Astrocyte of the cerebellum (primary cell): ENCODE measurements at places on chromosomes 6 and 20.

DNA sequence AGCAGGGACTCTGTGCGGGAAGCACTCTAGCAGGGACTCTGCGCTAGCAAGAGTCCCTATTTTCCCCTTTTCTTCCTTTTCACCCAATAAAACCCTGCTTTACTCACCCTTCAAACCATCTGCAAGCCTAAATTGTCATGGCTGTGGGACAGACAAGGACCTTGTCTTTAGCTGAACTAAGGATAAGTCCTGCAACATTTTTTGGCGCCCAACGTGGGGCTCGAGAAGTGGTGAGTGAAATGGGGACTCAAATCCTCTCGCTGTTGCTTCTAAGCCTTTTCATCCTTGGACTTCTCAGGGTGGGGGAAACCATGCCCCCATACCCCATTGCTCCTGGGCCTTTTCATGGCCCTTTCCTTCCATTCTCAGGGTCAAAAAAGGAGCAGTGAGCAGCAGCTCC is 46.4 kb downstream of the IMPG1 start:
- DNase-seq, result no peak

DNA sequence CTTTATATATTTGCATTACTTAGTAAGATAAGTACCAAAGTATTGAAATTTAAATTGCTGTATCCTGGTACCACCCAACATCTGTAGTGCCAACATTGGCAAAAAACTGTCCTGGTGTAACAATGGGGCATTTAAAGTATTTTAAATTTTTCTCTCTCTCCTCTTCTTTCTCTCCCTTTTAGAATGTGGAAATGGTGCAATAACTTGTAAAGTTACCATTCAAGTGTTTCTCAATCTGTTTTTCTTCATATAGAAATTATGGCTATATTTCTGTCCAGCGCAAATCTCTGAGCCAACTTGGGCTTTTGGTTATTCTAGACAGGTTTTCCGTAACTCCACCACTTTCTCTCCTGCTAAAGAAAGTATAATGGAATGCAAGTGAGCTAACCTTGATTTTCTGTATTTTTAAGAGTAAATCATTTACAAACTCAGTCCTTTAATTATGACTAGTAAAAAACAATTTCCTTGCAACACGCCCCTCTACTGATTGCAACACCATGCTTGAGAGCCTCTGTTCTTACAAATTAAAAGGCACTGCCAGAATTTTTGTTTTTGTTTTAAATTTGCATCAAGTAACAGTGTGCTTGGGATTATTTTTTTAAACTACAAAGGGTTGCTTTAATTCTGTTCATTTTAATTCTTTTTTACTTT is 324.2 kb upstream of the CITED2 start:
- DNase-seq, result no peak

DNA sequence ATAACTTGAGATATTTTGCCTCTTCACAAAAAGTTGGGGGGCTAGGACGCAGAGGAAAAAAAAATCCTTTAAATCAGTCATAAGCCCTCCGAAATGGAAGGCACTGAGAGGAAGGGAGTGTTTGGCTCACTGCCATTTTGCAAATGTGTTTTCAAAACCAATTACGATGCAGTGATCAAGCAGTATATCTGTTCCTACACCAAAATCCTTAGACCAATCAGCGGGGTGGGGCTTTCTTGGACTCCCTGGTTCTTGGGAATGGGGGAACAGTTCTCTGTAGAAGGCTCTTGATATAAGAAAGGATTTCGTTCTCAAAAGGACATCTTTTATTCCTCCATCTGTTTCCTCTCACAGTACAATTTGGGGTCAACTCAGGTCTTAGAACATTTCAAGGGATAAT is 478.6 kb upstream of the JARID2 start:
- DNase-seq, result no peak

DNA sequence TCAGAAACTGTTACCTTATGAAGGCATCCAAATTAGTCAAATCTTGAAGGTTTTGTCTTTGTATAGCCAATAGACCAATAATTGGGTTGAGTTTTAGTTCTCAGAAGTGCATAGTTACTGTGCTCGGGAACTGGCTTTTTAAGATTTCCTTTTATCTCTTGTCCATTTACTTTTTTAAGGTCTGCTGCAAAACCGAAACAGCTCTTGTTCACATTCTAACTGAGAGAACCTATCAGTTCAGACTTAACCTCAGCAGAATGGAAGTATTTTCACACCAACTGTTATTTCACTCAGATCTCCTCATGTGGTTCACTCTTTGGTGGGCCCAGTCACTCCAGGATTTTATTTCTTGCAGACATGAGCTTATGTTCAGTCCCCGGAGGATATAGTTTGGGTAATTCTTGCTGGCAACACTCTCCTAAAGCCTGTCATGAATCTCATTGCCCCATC is 55.5 kb downstream of the TPBG start:
- DNase-seq, result no peak

GRCh38 chr20:49964964-49965780 is 17.6 kb upstream of the SNAI1 start:
- DNase-seq, result no peak

- DNase-seq, result no peak
These were observed 89.4 kb downstream of the SLC24A3 start for GRCh38 chr20:19301843-19302242.

DNA sequence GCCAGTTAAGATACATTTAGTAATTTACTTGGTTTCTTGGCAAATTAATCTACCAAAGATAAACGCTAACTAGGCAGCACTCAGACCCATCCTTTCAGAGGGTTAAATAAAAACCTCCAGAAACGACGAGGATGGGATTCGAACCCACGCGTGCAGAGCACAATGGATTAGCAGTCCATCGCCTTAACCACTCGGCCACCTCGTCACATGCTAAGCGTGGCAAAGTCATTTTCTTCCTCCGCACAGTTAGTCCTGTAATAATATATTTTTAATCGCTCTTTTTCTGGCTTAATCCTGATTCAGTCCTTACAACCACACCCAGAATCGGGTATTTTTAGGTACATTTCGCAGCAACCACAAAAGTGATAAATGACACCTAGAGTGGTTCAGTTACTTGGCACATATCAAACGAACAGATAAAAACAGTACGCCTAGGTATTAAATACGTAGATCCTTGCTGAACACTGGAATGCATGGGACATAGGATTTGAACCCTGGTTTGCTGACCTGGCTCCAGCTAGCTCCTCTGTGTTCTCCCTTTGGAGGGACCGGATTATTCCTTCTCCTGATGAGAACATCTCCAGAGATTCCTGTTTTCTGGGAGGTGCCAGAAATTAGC is 71.6 kb downstream of the GPX5 start:
- no peak for DNase-seq

DNA sequence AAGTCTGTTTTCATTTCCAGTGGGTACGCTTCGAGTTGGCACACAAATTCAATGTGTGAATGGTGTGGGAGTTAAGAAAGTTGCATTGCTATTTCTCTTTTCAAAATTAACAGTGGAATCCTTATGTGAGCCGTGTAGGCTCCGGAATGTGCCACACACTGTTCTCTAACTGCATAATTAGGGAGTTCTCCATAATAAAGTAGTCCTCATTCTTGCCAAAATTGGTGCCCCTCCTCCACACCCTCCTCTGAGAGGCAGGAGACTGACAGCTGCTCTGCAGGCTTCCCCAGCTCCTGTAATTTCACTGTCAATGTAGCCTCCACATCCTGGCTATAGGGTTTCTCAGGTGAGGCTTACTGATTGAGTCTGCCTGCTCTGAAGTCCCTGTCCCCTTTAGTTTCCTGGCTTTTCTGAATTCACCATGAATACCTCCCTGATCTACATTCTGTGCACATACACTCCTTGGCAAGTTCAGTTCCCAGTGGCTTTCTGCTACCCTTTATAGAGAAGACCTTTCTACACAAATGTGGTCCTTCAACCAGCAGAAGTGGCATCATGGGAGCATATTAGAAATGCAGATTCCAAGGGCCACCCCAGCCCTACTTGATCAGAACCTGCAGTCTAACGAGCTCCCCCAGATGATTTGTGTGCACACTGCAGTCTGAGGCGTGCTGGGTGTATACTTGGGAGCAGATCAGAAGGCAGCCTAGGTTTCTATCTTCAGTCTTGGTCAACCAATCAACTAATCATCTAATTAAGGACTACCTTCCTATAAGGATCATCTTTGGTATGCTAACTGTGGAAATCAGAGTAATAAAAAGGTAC is 19.9 kb upstream of the CCN6 start:
- DNase-seq, result no peak

GRCh38 chr6:39553860-39554802 is 171.1 kb downstream of the KIF6 start:
- peak; percentile 32 for DNase-seq

DNA sequence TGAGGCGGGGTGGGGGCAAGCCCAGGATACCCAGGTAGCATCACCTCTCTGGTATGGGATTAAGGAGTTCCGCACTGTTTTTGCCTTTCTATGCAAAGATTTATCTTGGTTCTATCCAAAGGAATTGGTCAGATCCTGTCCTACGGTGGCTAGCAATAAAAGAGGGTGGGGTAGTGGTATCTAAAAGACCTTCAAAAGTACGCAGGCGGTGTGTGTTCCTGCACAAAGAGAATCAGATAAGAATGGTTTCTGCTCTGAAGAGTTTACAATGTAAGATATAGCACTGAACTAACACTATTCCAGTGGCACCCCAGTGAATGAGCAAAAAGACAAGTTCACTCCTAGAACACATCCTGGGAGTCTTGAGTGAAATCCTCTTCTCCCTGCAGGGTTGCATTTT is 6.3 kb downstream of the MRPS18A start:
- DNase-seq, result no peak

GRCh38 chr20:41424011-41424410 is 57.4 kb upstream of the EMILIN3 start:
- no peak for DNase-seq

GRCh38 chr20:13094976-13095375 is 86.2 kb downstream of the SPTLC3 start:
- no peak for DNase-seq

GRCh38 chr6:111534231-111534751 is 51.3 kb upstream of the REV3L start:
- DNase-seq, result peak; percentile 33

DNA sequence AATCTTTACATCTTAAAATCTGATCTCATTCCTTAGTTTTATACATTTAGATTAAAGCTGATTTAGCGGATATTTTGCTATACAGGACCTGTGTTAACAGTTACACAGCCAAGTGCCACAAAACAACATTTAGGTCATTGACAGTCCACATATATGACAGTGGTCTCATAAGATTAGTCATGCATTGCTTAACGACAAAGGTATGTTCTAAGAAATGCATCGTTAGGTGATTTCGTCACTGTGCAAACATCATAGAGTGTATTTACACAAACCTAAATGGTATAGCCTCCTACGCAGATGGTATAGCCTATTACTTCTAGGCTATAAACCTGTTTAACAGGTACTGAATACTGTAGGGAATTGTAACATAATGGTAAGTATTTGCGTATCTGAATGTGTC is 21.6 kb downstream of the ADGRG6 start:
- DNase-seq, result no peak

DNA sequence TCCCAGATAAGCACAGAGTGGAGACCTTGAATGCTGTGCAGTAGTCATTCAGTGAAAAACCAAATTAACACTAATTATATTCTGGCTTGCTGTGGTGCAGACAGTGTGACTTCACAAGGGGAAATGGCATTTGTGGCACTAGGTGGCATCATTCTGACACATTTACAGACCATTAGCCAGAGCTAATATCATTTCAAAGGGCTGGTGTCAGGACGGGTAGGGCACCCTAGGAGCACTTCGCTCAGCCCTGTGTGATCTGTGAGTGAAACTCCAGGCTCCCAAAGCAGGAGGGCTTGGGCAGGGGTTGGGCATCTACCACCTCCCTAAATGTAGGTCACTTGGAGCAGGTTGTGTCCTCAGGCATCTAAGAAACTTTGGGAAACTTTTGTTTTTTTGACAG is 555.8 kb downstream of the PKHD1 start:
- DNase-seq, result no peak

DNA sequence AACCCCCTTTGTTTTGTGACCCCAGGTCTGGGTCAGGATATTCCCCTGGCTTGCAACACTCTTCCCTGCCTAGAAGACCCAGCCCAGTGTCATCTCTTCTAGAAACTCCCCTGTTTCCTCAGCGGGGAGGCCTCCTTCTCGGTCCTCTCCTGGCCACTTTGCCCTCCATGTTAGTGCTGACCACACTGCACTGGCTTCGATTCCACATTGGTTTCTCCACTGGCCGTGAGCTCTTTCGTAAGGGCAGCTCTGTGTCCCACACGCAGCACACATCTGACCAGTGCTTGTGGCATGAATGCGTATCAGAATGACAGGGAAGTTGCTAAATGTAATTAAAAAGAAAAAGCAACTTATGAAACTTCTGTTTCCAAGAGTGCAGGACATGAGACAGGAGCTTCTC is 49.4 kb upstream of the FNDC1 start:
- no peak for DNase-seq

- DNase-seq, result peak; percentile 32
These were observed 109.7 kb downstream of the GJA10 start for GRCh38 chr6:90003941-90004340.

- no peak for DNase-seq
These were observed 115.7 kb upstream of the RALGAPA2 start for GRCh38 chr20:20827992-20828597.

DNA sequence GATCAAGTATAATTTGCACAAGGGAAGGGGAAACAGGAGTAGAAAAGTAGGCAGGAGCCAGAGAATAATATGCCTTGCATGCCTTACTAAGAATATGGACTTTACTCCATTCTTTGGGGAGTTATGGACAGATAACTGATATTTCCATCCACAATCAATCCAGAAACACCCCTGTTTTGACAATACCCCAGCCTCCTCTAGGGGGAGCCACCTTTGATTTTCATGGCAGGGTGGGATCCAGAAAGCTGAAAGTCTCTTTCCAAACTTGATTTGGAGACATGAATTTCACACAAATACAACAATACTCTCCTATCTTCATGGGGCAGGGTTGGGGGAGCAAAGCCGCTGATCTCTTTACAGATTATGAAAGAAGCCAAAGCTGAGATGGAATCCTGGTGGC is 404.1 kb downstream of the FOXA2 start:
- DNase-seq, result no peak

DNA sequence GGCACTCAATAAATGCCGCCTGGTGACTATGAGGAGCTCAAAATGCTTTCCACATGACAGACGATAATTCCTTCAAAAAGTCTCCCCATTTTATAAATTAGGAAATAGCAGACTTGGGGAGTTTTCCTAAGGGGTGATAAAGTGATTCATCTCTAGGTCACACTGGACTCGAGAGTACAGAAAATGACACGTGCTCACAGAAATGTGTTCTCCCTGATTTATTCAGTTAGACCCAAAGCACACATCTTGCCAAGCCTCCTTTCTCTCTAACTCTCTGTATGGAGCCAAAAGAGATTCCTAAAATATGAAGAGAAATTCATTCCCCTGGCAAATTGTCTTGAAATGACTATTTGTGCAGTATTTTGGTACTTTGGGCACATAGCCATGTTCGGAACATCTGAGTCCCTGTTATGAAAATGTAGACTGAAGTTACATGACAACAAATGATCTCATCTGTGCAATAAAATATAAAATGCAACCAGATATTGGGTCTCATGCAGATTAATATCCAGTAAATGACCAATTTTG is 381.1 kb downstream of the TFAP2B start:
- no peak for DNase-seq
